ENCODE measurements at places on chromosomes 13 and 19. TPM values are rescaled to one million over a fixed set of nuclear protein-coding genes. Genes with fewer than 3 reads are reported as not detected.

The ADAMTSL5 gene
- 14.5 TPM for total RNA-seq

The ELSPBP1 gene
- total RNA-seq, result not detected

The CATSPERD gene
- total RNA-seq, result not detected

The MISP3 gene
- total RNA-seq, result 12.1 TPM

GRCh38 chr19:33794683-33795369 lies 1.8 kb upstream of the KCTD15 start:
- no peak for DNase-seq

DNA sequence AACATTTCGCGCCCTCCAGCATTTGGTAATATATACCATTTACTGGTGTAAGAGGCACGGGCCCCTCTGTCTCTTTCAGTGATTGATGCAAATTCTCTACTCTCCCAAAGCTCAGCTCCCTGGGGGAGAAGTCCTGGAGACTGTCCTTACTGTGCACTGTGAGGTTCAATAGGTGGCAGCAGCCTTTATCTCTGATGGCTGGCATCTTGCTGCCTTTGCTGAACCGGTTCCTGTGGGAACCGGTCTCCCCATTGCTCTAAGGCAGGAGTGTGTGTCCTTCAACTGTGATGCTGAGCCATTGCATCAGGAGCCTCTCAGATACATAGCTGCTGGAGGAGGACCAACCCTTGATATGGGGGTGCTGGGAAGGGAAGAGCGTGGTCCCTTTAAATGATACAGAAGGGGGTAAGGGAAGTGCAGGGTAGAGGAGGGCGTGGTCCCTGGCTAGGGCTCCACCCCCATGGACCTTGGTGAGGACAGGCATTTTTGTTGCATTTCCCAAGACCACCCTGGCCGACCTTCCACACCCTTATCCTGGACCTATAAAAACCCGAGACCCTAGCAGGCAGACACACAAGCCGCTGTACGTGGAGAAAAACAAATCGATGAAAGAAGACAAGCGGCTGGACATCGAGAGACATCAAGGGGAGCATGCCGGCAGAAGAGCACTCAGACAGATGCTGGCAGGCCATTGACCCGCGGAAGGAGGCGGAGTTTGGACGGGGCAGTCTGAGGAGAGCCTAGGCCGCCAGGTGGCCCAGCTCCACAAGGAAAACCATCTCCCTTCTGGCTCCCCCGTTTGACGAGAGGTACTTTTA lies 41.1 kb upstream of the GTF3A start:
- DNase-seq, result no peak

DNA sequence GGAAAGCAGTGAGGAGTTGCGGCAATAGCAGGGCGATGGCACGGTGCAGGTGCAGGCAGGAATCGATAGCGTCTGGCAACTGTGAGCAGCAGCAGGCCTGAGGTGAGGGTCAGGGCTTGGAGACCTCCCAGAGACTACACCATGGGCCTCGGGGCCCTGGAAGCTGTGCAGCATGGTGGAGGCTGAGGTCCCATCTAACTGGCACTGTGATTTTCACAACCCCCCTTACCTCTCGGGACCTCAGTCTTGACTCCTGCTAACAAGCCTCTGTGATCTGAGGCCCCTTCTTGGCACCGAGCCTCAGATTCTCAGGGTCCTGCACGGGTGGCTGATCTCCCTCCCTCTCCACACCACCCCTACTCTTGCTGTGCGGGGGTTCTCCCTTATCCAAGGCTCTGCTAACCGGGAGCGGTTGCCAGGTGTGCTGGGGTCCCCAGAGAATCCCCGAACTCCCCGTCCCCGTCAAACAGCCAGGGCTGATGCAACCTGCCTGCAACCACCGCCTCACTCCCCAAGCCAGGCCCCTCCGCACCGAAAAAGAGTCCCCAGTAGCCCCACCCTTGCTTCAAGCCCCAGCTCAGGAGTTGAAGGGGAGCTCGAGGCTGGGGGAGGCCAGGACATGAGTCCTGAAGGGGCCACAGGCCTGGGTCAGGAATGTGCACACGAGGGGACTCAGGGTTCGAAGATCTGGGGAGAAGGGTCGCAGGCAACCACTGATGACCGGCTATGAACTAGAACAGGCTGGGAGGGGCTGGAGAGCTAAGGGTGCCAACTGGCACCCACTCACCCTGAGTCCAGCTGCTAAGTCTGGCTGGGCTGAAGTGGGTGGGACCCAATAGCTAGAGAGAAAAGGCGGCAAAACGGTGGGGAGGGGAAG lies 4.8 kb upstream of the ATF5 start:
- no peak for DNase-seq

DNA sequence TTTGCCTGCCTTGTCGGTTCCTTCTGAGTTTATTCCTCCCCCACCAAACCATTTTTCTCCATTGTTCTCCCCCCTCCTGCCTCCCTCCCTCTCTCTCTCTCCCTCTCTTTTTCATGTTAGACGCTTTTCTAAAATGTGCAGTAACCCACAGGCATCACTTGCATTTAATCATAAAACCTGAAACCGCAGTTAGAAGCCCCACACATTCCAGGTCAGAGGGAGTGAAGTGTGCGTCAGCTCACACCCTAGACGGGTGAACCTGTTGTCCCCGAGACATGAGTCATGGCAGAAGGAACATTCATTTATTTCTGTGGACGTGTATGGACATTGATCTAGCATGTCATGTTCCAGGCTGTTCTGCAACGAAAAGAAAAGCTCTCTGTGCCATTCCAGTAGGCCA lies 19.9 kb downstream of the ONECUT3 start:
- DNase-seq, result no peak

GRCh38 chr13:92494915-92495314 lies 731.7 kb upstream of the GPC6 start:
- no peak for DNase-seq

Data from right atrium auricular region (tissue), 2 donors.